A549 (cell line): ENCODE measurements at places on chromosomes 12 and 14. TPM values are rescaled to one million over a fixed set of nuclear protein-coding genes. Genes with fewer than 3 reads are reported as not detected.

- DNase-seq = no peak
These were observed 23.7 kb upstream of the PPP1R13B start for GRCh38 chr14:103870891-103871595.

- no peak for DNase-seq
These were observed 14.8 kb downstream of the RIMKLB start for GRCh38 chr12:8712572-8712971.

DNA sequence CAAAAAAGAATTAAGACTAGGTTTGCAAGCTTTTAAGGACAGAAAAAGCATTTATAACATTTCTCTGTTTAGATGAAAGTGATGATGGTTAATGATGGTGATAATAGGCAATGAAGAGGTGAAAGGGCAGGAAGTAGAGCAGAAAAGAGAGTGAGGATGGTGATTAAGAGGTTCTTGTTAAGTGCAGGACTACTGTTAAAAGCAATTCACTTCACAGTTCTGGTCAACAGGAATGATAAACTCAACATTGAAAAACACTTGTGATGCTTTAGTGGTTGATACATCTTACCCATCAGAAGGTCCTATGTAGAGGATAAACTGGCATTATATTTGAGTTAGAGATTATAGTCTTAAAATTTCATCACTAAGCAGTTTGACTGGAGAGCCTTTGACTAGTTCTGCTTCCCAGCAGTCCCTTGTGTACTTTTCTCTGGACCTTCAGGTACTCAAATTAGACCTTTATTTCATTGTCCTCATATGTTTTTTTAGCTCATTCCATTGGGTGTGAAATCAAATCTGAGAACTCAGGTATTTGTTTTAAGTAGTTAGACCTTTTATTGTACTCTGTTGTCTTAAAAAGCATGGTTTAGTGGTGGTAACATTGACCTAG lies 10.9 kb downstream of the RAP1B start:
- no peak for DNase-seq

GRCh38 chr14:96052541-96053247 lies 13.5 kb downstream of the C14orf132 start:
- no peak for DNase-seq

DNA sequence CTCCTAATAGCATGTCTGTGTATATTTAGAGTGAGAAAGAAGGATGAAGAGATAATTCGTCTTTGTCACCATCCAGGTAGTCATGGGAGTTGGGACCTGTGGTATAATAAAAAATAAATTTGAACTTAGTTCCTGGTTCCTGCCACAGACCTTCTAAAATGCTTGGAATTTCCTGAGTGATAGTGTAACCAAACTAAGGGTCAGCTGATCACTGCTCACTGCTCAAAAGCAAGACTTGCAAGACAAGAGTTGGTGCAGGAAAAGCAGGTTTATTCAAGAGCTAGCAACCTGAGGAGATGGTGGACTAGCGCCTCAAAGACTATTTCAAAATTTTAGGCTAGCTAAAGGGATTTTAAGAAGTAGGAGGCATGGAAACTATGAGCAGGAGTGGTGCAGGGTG lies 19.1 kb downstream of the ANG start:
- DNase-seq = peak; percentile 16

GRCh38 chr14:93939304-93940229 lies 12.4 kb downstream of the FAM181A start:
- peak; percentile 84 for DNase-seq

DNA sequence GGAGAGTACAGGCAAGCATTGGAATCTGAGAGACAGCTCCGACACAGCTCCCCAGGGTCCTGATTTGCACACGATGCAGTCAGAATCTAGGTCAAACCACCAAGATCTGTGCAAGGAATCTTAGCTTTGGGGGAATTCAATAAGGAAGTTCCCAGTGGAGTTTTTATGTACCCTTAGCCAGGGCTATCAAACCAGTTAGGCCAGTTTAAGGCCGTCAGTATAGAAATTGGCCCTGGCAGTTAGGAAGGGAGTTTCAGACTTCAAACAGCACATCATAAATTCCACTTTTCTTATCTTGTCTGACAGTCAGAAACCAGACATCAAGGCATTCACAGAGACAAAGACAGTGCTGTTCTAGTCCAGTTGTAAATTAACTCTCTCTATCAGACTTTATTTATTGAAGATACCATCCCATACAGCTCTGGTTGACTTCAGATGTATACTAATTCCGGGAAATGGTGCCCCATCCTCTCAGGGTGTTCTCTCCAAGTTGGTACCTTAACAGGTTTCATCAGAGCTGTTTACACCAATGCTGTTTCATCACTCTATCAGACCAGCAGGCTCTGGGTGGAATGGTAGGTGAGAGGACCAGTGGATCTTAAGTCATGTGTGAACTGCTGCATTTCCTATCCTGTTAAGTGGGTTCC lies 157.5 kb upstream of the ATF7IP start:
- DNase-seq = no peak

- no peak for DNase-seq
These were observed 201.6 kb upstream of the NAV3 start for GRCh38 chr12:77629141-77629540.

DNA sequence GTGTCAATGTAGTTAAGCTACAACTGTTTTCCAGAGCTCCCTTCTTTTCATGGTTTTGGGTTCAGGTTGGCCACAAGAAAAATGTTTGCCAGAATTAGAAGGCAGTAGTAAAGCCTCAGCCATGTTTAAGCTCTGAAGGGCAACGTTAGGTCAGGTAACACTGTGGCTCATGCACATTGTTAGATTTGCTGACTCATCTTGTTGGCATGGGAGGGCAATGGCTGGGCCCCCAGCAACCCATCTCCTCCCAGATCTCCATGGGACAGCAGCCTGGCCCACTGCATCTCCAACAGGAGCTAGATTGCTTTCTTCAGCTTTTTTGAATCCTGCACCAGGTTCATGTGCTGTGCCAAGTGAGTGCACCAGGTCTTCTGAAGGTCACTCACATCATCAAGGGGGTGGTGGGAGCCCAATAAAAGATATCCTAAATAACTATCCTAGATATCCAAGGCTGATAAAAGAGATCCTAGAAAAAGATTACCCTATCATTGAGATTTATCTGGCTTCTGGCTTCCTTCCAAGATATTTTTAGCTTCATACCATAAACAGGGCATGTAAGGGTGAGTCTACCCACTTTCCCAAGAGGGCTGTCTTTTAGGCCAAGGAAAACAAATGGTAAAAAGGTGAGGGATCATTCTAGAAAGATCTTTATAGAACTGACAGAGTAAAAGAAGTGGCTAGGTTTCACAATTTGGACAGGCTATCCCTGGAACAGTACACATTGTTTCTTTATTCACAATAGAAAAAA lies 28.9 kb downstream of the PTGER2 start:
- no peak for DNase-seq

DNA sequence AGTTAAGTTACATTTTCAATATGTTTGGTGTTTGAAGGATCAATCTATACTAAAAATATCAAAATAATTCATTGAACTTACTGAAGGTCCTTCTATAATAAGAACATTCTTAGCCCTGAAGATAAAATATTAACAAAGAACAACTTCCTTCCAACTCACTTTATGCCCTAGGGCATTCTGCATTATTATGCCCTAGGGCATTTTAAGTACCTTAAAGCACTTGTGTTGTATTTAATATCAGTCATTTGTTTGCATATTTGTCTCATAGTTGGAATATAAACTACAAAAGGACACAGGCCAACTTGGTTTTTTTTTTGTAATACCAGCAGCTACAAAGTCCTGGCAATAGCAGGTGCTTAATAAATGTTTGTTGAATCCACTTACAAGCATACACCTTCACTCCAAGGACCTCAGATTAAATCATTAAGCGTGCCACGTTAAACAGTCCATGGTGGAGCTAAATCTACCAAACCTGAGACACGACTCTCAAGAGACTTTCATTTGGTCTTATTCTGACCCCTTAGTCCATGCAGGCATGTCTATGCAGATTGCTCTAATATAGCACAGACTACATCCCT lies 50.7 kb downstream of the EPS8 start:
- DNase-seq = no peak

DNA sequence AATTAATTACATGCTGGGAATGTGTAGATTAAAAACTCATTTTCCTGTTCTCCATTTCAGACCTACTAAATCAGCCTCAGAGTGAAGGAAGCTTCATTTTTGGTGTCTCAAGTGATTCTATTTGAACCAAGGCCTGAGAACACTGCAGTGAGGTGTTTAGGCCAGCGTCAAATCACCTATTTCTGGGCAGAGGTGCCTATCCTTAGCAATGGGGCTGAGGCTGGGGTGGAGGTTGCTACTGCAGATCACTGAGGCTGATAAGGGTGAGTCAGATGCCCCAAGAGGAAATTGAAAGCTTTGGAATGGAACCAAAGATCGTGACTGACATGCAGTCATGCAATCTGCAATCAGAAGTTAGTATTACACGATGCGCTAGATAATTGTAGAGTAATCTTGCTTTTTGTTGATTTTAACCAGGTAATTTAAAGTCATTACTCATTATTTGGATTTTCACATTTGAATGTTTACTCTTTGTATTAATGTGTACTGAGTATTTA lies 4.4 kb downstream of the TXNRD1 start:
- peak; percentile 99 for DNase-seq

DNA sequence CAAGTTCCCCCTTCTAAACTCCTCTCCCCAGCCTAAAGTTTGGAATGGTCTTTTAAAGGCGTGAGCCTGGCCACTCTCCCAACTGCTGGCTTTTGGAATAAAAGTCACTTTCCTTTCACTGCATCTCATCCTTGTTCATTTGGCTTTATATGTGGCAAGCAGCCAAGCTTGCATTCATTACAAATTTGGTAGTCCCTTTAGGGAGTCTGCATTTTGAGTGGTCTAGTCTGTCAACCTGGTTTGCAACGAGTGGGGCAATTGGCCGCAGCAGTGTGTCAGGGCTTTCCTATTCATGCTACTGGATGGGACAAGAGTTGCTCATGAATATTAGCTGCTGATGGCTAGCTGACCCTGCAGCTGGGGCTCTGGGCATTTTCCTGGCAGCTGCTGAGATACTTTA lies 57.0 kb downstream of the CATSPERB start:
- no peak for DNase-seq

GRCh38 chr14:32865827-32866376 lies 72.8 kb upstream of the NPAS3 start:
- no peak for DNase-seq

DNA sequence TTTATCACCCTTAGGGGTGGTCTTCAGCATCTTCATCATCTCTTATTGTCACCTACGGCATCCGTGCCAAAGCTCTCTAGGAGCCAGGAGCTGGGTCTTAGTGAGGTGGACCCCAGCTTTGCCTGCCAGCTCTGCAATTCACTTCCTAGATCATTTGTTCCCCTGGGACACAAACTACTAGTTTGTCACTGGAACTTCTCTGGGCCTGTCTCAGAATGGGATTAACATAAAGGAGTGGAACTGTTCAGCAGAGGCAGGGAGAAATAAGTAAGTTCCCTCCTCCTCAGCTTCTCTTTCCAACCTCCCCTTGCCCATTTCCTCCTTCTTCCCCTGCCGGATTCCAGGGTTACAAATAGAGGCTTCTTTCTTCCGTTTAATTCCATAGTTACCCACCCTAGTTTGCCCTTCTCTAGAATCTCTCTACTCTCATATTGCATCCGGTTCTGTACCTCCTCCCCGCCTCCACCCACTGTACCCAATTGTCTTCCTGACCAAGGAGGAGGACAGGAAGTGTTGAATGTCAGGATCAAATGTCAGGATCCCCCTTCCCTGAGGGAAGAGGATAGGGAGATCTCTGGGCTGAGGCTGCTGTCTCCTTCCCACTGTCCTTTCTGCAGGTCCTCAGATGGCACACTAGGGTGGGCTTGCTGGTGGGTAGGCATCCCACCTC lies 25.0 kb downstream of the LARP4 start:
- no peak for DNase-seq

Gene LRP1-AS
- polyA plus RNA-seq = not detected in 3 replicates

Gene WDR89
- polyA plus RNA-seq = 13.9 to 15.1 TPM (median 15.1 TPM) in 3 replicates

Gene MYO1H
- polyA plus RNA-seq = not detected in 3 replicates

Gene WBP11
- 45.7 to 52.2 TPM (median 50.3 TPM) in 3 replicates for polyA plus RNA-seq

Gene FOXM1
- polyA plus RNA-seq = 84.0 to 84.2 TPM (median 84.2 TPM) in 3 replicates

Gene SERPINA12
- polyA plus RNA-seq = not detected in 3 replicates

Gene OVCH1
- not detected in 3 replicates for polyA plus RNA-seq

Gene ALX1
- polyA plus RNA-seq = 4.4 to 7.1 TPM (median 5.9 TPM) in 3 replicates

Gene NFATC4
- 0.04 to 0.25 TPM (median 0.10 TPM) in 3 replicates for polyA plus RNA-seq

Gene RHEBL1
- 1.8 to 2.4 TPM (median 2.1 TPM) in 3 replicates for polyA plus RNA-seq

Gene ERP27
- polyA plus RNA-seq = 0.09 TPM in 1 of 3 replicates, not detected in the others

Gene KCNA1
- not detected in 3 replicates for polyA plus RNA-seq
